ENCODE measurements at places on chromosomes 3 and 15.

DNA sequence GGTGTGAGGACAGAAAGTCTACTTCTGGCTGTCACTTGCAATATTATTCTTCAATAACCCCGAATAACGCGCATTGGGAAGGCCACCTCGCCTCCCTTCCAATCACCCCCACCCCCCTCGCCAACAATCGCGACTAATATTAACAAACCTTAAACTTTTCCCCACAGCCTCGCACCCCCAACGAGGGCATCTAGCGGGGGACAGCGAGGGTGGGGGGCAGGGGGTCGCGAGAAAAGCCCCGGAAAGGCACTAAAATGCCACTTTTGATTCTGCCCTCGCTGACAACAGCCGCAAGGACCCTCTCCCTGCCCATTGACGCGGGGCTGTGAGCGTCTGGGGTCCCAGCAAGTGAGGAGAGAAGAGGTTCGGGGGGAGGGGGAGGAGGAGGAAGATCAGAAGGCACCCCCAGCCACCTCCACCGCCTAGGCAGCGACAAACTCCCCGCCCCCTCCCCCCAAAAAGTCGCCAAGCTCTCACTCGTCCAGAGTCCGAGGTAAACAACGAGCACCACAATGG, 868 bp downstream of the SATB1 start:
- peak; percentile 27 for DNase-seq
- H3K4me3 ChIP-seq: peak overlapping the region; percentile 93
- H3K27ac ChIP-seq: peak overlapping the region; percentile 44
- no peaks in the 10 kb centered on the region for H3K27me3 ChIP-seq
- peaks cover 47% of the 10 kb centered on the region for H3K4me1 ChIP-seq

DNA sequence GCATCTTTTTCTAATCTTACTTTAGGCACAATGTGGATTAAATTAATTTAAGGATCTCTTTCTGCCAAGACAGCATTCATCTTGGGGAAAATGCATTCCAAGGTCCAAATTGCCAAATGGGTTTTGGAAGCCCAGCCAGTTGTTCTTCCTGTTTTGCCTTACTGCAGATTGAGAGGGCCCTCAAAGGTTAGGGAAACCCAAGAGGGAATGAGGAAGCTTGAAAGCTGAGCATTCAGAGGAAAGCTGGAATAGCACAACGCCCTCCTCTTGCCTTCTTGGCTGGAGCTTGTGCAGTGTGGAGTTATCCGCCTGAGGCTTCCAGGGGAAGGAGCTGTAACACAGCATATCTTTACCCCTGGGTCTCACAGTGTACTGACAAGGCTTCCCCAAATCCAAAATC, 18.2 kb upstream of the SACM1L start:
- H3K27ac ChIP-seq: no peak overlapping the region
- no peaks in the 10 kb centered on the region for H3K27me3 ChIP-seq
- H3K4me3 ChIP-seq: no peak overlapping the region

GRCh38 chr3:6737630-6738029, 123.3 kb upstream of the GRM7 start:
- H3K36me3 ChIP-seq: peaks cover 29% of the 10 kb centered on the region
- no peak overlapping the region for H3K27ac ChIP-seq
- no peaks in the 10 kb centered on the region for H3K27me3 ChIP-seq
- DNase-seq: no peak

- no peaks in the 10 kb centered on the region for H3K27me3 ChIP-seq
- no peaks in the 10 kb centered on the region for H3K36me3 ChIP-seq
- H3K4me3 ChIP-seq: no peak overlapping the region
- no peak for DNase-seq
Observed at GRCh38 chr15:87877114-87877810, 379.3 kb downstream of the NTRK3 start.

GRCh38 chr15:57993409-57994145, 71.9 kb downstream of the ALDH1A2 start:
- H3K4me1 ChIP-seq: no peaks in the 10 kb centered on the region
- H3K4me3 ChIP-seq: no peak overlapping the region
- no peak overlapping the region for H3K27ac ChIP-seq
- H3K36me3 ChIP-seq: no peaks in the 10 kb centered on the region
